ELR (cell line): ENCODE measurements at places on chromosomes 2 and 18.

GRCh38 chr2:5720426-5720825 is 28.2 kb downstream of the SOX11 start:
- no peak for DNase-seq

DNA sequence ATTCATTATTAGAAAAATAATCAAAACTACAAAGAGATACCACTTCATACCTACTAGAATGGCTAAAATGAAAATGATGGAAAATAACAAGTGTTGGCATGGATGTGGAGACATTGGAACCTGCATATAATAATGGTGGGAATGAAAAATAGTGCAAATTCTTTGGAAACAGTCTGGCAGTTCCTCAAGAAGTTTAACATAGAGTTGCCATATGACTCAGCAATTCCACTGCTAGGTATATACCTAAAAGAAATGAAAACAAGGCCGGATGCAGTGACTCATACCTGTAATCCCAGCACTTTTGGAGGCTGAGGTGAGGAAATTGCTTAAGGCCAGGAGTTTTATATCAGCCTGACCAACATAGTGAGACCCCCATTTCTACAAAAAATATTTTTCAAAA is 41.6 kb upstream of the ACYP2 start:
- peak; percentile 81 for DNase-seq

DNA sequence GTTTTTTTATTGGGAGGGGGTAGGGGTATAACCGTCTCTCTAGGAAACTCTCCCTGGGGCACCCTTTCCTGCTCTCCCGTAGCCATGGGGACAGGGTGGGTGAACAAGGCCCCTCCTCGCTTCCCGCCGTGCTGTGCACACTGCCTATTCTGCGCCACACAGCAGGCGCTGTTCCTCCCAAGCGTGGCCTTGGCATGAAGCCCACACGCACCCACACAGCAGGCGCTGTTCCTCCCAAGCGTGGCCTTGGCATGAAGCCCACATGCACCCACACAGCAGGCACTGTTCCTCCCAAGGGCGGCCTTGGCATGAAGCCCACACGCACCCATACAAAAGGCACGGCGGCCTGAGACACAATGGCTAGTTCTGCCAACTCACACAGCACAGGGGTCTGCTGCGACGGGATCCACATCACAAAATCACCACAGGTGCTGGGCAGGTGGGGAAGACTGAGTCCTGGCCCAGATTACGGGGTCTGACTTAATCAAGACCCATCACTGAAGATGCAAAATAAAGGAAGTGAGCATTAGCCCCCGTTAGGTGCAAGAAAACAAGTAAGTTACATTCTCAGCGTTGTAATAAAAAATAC is 46.6 kb upstream of the TPO start:
- no peak for DNase-seq

DNA sequence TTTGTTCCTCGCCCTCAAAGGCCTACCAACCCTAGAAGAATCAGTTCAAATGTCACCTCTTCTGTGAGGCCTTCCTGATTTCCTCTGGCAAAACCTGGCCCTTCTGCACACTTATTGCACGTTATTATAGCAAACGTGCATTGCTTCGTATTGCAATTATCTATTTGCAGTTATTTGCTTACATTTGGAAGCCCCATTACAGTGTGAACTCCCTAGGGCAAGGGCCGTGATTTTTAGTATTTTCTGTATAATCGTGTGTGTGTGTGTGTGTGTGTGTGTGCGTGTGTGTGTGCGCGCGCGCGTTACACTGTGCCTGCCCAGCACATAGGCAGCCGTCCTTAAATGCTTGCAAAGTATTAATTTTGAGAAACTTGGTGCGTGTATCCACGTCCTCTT is 460 bp upstream of the SEMA4F start:
- no peak for DNase-seq

GRCh38 chr2:142714600-142714999 is 162.9 kb upstream of the KYNU start:
- DNase-seq, result no peak

DNA sequence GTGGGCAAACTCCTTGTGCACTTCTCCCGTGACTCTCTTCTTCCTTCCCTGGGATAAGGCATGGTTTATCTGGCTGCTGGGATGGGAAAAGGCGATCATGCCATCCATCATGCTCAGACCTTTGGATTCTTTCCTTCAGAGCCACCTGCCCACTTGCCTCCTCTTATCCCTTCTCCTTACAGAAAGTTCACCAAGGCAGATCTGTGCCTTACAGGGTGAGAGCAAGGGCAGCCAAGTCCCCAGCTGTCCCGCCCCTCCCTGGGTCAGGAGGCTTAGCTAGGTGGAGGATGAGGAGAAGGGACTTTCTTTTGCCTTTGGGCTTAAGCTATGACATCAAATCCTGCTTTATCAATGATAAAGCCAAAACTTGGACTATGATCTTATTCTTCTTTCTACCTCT is 47.6 kb downstream of the KCNE4 start:
- no peak for DNase-seq

DNA sequence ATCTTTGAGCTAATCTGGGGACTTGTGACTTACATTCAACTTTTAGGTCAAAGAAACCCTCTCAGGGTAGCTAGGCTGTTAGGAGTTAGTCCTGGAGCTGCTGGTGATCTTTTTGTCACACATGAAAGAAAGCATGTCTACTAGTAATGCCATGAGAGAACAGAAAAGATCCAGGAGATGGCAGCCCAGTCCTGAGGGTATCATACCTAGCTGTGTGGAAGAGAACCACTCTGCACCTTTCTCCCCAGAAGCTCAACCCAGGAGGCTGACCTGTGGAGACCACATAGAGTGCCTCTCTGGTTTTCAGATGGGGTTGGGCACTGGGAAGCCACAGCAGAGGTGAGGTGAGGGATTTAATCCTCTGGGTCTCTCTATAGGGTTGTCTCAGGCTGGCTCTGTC is 460.2 kb upstream of the UBE2E3 start:
- peak; percentile 46 for DNase-seq

DNA sequence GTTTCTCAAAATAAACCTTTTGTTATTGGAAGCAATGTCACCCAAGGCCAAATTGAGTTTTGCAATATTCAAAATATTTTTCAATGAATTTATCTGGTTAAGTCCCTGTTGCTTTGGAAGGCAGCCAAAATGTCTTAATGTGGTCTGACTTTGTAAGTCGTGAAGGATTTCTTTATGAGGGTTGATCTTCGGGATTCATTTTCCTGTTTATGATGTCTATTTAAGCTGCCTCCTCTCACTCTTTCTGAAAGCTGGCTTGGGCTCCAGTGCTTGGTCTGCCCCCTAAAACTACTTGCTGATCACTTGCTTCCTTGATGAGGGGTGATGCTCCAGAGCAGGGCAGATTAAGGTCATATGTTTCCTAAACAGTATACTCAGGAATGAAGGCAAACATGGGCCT is 141.1 kb downstream of the ANTXR1 start:
- no peak for DNase-seq

- DNase-seq, result no peak
These were observed 76.0 kb downstream of the CBLN2 start for GRCh38 chr18:72468021-72468710.

DNA sequence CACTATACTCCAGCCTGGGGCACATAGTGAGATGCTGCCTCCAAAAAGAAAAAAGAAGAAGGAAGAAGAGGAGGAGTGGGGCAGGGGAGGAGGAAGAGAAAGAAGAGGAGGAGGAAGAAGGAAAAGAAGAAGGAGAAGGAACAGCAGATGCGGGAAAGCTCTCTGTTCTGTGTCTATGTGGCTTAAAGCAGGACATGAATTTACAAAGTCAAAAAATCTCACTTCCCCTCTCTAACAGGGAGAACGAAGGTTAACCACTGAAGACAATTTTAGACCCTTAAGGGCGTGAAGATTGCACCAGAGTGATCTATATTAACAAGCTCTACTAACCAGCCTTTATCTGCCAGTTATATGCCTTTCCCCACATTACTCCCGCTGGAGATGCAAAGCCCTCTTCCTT is 258.9 kb downstream of the METTL4 start:
- DNase-seq, result no peak

DNA sequence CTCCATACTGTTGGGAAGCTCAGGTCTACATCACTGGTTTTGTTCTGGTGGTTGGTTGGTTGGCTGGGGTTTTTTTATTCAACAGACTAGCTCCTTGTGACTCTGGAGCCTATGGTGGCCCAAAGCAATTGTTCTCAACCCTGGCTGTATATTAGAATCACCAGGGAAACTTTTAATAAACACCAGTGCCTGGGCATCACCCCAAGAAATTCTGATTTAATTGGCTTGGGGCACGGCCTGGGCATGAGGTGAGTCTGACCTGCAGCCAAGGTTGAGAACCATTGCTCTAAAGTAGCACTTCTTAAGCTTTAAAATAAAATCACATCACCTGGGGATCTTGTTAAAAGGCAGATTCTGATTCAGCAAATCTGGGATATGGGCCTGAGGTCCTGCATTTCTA is 184.1 kb downstream of the C1D start:
- no peak for DNase-seq

- DNase-seq, result peak; percentile 92
These were observed 7.3 kb downstream of the PXDN start for GRCh38 chr2:1736997-1737480.

GRCh38 chr2:2581331-2582159 is 250.5 kb upstream of the MYT1L start:
- no peak for DNase-seq

DNA sequence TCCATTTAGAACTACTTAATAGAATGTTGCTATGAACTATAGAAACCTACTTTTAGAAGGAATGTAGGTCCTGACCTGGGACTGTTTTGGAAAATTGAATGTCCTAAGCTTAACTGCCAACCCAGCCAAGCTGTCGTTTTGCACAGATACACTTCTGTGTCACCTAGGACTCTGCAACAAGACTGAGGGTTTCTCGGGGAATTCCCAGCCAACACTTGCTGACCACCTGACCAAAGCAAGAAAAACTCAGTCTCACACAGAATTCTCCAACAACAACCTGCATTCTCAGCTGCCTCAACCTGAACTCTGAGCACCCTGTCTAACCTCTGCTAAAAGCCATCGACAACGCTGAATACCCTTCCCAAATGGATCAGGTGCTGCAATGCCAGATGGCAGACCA is 128.2 kb downstream of the SS18 start:
- no peak for DNase-seq

GRCh38 chr2:193885419-193885818 is 1690.7 kb upstream of the TMEFF2 start:
- DNase-seq, result no peak

GRCh38 chr2:216536734-216537210 is 38.1 kb downstream of the RPL37A start:
- DNase-seq, result no peak

DNA sequence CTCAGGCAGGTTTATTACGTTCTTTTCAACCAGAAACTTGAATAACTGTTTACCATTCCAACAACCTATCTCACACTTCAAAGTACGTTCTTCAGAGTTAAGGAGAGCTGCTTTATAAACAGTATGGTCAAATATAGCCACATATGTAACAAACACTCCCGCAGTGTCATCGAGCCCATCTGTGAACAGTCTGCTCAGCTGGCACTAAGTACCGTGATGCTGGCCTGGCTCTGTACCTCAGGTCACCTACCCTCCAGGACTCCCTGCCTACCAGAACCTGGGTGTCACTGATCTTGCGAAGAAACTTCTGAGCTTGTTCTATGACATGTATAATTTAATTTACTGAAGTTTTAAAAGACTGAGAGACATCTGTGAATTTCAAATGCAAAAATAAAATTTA is 71.4 kb downstream of the SEPTIN10 start:
- DNase-seq, result no peak

- DNase-seq, result no peak
These were observed 246.0 kb downstream of the TDRD15 start for GRCh38 chr2:21369787-21370186.

GRCh38 chr2:118936936-118937335 is 5.1 kb upstream of the MARCO start:
- no peak for DNase-seq

- DNase-seq, result peak; percentile 88
These were observed at the start of gene SPTBN1 for GRCh38 chr2:54455563-54456361. TSS of gene SPTBN1 (plus strand) at chr2:54456327. CDS start at chr2:54526419, 70,092 bp downstream.

DNA sequence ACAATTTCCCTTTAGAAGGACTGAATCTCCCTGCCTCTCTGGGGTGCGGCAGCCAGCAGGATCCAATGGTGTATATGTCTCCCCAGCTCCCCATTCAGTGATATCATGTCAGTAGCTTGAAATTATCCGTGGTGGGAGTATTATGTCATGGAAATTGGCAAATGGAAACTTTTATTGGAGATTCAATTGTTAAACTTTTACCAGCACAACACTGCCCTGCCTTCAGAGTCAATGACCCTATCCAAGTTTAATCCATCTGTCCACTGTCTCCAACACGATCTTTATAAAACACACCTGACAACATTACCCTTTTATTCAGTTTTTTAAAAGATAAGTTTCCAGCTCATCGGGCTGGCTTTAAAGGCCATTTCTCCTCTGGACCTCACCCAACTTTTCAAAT is 5.0 kb upstream of the IL1RN start:
- no peak for DNase-seq

DNA sequence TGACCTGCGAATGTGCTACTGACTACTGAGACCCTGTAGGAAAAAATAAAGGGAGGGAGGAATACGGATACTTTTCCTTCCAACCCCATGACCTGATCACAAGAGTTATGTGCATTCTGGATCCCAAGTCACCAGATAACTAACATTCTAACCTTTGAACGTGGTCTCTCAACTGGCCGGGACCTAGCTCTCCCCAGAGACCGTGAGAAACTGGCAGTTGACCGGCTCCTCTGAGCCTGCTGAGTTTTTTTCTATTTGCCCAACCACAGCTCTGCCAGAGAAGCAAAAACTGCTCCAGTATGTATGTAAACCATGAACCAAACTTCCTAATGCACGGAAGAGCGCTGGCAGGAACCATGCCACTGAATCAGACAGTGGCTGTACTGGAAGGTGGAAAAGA is 47.5 kb upstream of the PTMA start:
- no peak for DNase-seq

- DNase-seq, result no peak
These were observed 22.2 kb downstream of the MBP start for GRCh38 chr18:77110400-77110799.

- no peak for DNase-seq
These were observed 187.5 kb upstream of the MAP2 start for GRCh38 chr2:209236377-209236776.

DNA sequence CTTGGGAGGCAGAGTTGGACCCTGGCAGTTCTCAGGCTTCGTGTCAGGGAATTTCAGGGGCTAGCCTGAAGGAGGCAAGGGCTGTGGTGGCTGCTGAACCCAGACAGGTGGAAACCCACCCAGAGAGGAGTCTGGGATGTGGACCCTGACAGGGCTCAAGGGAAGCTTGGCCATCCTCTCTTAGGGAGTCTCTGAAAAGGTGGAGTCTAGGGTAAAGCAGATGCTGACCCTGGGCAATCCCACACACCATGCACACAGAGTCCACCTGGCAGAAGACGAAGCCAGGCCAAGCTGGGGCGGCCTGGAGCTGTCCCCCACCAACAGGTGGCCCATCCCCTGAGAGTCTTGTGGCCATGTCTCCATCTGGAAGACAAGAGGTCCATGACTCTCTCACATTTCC is 41.2 kb upstream of the TEX51 start:
- no peak for DNase-seq

DNA sequence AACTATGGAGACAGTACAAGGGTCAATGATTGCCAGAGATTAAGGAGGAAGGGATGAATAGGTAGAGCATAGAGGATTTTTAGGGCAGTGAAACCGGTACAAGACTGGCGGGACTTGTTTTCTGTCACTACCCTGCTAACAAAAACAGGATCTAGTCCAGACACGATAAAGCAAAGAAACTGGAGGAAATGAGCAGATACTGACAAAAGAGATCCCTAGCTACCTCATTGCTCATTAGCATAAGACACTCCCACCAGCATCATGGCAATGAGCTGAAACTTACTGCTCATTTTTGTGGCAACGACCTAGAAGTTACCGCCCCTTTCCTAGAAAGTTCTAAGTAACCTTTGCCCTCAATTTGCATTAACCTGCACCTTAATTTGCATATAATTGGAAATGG is 131.2 kb downstream of the ETAA1 start:
- DNase-seq, result no peak
